ENCODE measurements at places on chromosomes 1 and 21.

GRCh38 chr21:44920694-44921604 lies at the start of gene ITGB2:
ITGB2 (minus strand) TSS chr21:44920899; CDS start chr21:44910782, 10,117 bp downstream.
- no peak for DNase-seq

- no peak for DNase-seq
These were observed 57.7 kb downstream of the PRDM2 start for GRCh38 chr1:13757693-13758092.

- DNase-seq, result no peak
These were observed 529.8 kb upstream of the PRMT6 start for GRCh38 chr1:106526650-106527049.

GRCh38 chr1:16143005-16143565 lies 12.8 kb downstream of the EPHA2 start:
- no peak for DNase-seq

GRCh38 chr1:54132495-54132894 lies 20.3 kb downstream of the CDCP2 start:
- no peak for DNase-seq

Measured in activated T-cell treated with anti-CD3 and anti-CD28 coated beads for 1 hour (primary cell).